Epithelial cell of prostate (primary cell): ENCODE measurements at places on chromosomes 12 and 14.
A peak's percentile ranks its signal among the peaks of the same experiment; 100 is the strongest.

DNA sequence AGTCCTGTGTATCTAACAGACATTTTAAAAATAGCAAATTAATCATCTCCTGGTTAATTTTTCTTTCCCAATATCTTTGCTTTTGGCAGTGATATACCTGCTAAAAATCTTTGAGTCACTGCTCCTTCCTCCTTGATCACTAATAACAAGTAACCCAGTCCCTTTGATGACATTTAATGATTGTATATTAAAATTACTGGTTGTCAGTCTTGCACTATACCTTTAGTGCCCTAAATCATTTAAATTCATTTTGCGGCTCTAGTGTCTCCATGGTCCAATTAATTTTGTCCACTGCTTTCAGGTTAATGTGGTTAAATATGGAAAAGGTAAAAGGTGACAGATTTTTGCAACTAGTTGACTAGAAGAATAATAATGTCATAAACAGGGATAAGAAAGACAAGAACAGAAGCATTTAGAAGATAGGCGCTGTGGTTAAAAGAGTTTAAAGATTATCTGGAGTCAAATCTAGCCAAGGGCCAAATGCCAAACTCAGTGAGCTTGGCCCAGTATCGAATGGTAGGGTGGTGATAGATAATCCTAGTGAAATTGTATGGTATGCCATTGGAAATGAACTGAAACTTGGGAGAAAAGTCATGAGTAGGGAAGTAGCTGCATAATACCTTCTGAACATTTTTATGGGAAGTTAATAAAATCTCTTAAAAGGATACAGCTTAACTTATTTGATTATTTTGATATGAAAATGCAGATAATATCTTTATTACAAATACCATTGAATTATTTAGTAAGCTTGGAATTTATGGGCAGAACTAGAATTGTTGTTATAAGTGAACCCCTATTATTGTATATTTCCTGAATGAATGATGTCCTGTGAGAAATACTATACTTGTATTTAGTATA lies 115.0 kb downstream of the PCNX1 start:
- no peak for DNase-seq

DNA sequence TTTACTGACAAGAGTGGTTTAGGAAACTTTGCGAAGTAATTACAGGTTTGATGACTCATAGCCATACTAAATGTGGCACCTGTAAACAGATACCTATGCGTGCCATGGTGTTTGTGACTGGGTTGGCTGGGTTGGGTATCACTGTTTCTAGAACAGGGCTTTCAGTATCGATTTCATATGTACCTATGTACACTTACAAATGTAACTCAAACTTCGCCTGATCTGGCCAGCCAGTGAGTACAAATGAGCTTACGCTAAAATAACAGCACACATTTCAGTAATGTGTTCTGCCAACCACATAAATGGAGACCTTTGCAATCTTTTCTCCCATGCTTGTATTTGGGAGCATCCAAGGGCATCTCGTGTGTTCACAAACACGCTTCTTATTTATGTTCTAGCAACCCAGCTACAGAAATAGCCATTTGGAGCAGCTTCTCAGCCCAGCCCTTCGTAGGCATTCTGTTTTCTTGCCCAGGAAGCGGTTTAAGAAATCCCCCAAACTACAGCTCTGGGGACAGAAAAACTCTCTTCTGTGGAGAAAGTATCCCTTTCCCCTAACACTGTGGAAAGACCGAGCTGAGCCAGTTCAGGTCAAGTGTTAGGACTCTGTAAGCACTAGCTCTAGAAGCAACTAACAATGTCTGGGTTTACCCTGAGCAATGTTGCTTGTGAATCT lies 42.3 kb upstream of the MDM1 start:
- DNase-seq, result peak; percentile 43

DNA sequence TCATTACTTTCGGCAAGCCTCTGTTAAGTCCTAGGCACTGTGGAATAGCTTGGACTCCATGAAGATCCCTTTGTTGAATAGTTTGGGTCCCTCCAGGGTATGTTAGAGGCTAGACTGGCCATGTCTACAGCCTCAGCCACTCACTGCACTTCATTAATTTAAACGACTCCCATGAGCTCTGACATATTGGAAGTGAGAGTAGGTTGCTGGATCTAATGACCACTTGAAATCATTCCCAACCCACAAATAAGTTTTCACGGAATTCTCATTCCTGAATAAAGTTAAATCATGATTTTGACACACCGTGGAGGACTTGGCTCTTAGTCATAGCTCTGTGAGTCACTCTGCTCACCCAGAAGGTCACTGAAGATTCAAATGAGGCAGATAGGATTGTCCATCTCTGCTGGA lies 21.4 kb upstream of the APPL2 start:
- no peak for DNase-seq

GRCh38 chr12:53738406-53739213 lies 11.4 kb upstream of the CALCOCO1 start:
- DNase-seq, result no peak

DNA sequence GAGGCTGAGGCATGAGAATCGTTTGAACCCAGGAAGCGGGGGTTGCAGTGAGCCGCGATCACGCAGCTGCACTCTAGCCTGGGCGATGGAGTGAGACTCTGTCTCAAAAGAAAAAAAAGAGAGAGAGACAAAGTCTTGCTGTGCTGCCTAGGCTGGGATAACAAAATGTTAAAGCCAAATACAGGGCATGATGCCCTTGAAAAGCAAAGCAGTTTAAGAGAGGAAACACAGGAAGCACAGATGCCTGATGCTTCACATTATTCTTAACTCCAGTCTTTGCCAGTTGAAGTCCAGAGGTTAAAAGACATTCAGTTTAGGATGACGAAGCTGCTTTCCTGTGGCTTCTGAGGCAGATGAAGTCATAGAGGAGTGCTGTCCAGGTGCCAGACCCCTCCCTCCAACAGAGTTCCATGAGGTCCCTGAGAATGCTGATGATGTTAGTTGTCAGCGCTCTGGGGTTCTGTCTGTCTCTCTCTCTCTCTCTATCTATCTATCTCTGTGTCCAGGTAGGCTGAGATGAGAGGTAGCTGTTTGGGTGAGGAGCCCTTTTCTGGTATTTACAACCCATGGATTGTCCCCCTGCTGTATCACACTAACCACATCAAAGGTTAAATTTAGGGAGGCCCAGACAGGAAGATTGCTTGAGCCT lies 4.9 kb upstream of the MRPL52 start:
- DNase-seq, result peak; percentile 60

GRCh38 chr12:11412731-11413130 lies 17.4 kb upstream of the PRB2 start:
- no peak for DNase-seq
